Omental fat pad (tissue), 4 donors: ENCODE measurements at places on chromosomes 7 and 10.

DNA sequence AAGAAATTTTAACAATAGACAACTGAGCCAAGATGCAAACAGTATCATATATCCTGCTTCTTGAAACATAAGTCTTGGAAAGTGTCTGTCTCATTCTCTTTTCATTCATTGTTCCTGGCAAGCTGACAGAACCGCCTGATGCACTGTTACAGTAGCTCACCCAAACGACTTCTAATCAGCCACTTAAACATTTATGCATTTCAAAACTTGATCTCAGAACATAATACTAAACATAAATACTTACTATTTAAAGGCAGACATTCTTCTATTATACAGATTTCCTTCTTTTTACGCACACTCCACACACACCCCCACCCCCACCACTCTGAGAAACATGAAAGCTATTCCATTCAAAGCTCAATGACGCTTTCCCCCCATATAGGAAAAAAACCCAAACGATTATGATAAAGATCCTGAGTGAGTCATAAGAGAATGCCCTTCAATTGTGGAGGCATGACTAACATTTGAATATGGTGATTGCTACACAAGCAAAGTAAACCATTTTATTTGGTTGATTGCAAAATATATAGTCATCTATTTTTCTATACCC lies 30.5 kb downstream of the SHTN1 start:
- DNase-seq: no peak

- no peak for DNase-seq
Observed at GRCh38 chr10:61284222-61284890, 168.8 kb downstream of the TMEM26 start.

GRCh38 chr7:82477733-82478515 lies 34.3 kb upstream of the CACNA2D1 start:
- DNase-seq: no peak

DNA sequence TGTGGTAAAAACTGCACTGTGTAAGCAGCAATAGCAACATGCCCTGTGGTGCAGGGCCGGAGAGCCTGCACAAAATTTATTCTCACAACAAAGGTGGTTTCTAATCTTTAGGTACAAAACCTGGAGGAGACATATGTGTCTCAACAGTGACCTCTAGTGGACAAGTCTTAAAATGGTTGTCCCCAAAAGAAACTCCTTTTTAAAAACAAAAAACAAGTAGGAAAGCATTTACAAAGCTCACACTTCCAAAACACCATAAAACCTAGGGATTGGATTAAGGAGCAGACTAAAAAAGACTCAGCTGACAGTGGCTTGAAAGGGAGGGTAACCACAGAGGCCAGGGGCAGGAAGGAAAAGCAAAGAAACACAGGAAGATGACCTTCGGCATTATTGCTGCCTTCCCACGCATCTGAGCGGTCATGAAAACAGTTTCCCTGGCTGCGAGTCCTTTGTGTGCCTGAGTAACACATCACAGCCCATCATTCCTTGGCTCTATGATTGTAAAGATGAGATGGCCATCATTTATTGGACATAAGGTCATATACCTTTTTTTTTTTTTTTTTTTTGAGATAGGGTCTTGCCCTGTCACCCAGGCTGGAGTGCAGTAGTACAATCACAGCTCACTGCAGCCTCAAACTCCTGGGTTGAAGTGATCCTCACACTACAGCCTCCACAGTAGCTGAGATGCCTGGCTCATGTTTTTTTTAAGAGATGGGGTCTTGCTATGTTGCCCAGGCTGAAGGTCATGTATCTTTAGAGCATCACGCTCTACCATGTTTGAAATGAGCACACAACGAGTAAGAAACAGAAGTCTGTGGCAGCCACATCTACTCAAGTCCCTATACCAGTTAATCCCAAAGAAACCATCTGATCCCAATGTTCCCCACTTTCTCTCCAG lies 39.5 kb downstream of the RSU1 start:
- no peak for DNase-seq

DNA sequence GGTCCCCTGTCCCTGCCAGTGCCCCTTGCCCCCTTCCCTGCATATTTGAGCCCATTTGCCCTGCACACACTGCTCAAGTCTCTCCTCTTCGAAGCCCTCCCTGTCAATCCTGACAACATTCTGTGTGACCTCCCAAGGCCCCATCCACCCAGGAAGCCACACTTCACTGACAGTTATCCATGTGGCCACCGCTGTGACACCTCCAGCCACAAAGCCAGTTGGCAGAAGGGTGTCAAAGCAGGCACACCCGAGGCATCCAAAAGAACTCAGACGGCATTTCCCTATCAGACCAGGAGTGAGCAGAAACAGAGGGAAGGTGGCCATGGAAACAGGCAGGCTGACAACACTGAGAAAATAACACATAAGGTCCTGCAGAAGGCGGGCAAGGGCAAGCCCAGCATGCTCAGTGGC lies 4.6 kb downstream of the POLM start:
- DNase-seq: no peak

- no peak for DNase-seq
Observed at GRCh38 chr10:109588259-109588658, 335.1 kb downstream of the XPNPEP1 start.

DNA sequence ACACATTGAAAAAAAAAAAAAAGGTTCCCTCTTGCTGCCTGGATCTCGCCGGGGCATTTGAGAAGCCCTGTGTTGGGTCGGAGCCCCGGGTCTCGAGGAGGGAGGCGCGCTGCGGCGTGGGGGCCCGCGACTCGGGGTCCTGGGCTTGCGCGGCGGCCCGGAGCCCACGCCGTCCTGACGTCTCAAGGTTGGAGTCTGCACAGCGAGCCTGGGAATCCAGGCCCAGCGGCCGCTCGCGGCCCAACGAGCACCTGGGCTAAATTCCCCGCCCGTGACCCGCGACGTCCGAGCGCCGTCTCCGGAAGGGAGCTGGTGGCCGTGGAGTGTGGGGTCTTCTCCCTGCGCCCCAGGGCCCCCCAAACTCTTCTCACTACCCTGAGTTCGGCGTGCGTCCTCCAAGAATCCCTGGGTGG lies 1.4 kb upstream of the CTBP2 start:
- DNase-seq: no peak

- DNase-seq: peak; percentile 67
Observed at GRCh38 chr7:150898475-150899011, 46.2 kb downstream of the AOC1 start.

DNA sequence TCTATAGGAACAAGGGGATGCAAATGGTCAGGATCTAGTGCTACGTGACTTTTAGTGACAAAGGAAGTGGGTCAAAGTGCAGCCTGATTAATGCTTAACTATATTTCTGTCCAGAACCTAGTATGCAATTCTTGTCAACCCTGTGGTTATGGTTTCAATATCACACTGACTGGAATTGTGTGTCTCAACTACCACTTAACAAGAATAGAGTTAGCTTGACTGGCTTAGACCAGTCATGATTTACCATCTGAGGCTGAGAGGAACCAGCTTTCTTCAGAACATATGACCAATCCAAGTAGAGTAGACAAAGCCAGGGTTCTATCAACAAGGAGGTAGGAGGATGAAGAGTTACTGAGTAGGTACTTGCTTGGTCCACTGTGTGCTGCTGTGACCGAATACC lies 54.4 kb downstream of the MYPN start:
- DNase-seq: no peak

- DNase-seq: no peak
Observed at GRCh38 chr7:14024406-14024805, 34.9 kb upstream of the ETV1 start.

DNA sequence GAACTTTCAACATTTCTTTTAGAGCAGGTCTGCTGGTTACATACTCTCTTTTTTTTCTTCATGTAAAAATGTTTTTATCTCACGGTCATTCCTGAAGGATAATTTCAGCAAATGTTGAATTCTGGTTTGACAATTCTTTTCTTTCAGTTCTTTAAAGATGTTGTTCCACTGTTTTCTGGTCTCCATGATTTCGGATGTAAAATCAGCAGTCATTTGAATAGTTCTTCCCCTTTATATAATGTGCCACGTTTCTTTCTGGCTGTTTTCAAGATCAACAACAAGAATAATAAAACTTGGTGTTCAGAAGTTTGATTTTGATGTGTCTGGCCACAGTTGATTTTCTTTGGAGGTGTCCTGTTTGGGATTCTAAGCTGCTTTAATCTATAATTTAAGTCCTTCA lies 14.0 kb upstream of the MRPS33 start:
- no peak for DNase-seq

DNA sequence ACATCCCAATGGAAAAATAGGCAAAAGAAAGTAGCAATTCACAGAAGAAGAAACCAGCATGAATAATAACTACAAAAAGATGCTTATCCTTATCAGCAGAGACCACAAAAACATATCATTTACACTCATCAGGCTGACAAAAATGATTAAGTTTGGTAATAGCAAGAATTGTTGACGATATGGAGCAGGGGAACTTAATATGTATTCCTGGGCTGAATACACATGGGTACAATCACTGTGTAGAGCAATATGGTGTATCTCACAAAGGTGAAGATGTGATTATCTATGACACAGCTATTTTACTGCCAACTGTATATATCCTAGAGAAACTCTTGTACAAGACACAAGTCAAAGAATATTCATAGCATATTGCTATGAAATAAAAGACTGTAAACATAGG lies 141.8 kb upstream of the NOBOX start:
- DNase-seq: no peak

DNA sequence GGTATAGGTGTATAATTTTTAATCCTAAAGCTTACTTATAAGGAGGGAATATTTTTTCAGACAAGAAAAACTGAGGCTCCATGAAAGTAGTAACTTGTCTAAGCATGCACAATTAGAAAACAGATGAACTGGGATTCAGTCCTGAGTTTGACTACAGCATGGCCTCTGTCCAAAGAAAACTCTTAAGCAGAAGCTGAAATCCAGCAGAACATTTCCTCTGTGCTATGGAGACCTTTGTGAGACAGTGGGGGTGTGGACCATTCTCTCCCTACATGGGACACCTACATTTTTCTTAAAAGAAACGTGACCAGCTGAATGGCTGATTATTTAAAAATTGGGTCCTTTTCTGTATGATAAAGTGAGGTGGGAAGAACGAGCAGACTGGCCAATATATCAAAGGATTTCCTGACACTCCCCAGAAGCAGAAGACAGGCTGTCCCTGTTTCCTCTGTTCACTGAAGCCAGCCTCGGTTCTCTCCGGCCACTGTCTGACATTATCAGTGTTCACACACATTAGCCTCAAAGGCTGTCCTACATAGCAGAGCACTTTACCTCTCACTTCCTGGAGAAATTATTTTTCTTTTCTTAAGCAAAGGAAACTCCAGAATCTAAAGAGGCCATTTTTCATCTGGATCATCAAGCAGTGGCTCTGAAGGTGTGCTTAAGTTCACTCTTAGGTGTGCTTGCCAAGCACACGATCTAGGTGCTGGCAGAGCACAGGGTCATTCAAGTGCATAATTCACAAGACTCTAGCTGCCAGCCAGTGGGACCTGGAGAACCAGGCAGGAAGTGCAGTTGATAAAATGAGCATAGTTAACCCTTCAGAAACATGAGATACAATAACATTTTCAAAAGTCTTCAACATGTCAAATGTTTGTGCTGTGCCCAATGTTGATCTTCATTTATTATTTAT lies 40.4 kb upstream of the KIAA1217 start:
- DNase-seq: no peak

DNA sequence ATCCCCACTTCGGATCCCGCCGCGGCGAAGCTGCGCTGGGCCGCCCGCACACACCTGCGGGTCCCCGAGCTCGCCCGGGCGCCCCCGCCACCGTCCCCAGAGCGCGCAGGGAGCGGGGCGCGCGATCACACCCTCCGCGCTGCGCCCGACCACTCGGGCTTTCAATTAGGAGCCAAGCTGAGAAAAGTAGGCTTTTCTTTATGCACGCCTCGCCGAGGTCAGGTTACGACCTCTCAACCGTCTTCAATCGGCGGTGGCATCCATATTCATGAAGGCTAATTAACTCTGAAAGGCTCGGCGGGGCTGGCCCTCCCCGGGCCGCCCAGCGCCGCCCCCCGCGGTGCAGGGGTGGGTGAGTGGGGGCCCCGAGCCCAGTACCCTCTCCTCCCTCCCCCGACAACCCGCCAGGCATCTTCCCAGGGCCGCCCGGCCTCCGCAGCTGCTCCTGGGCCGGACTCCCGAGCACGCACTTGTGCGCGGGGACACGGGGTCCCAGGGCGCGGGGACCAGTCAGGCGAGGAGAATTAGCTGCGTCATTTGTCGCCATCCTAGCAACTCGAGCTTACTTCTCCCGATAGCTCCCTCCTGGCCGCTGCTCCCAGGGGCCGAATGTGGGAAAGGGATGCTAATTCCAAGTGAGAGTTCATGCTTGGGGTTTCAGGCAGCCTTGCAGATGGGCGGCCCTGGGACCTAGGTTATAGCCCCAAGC lies 155.5 kb upstream of the LYZL2 start:
- DNase-seq: peak; percentile 28

- no peak for DNase-seq
Observed at GRCh38 chr7:102856036-102856435, 56.8 kb upstream of the LRRC17 start.

GRCh38 chr7:81195033-81195432 lies 276.2 kb upstream of the SEMA3C start:
- no peak for DNase-seq

DNA sequence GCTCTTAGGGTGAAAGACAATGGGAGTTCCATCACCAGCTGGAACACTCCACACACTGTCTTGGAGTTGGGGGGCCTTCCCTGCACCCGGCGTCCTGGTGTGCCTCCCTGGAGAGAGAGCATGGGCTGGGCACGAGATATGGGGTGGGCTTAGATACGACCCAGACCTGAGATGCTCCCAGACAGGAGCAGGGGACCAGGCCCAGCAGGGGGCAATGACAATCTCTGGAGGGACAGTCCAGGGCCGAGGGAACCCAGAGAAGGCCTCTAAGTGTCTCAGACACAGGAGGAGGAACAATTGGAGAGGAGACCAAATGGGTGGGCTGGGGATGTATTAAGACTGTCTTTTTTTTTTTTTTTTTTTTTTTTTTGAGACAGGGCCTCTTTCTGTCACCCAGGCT lies 40.0 kb downstream of the MYL10 start:
- DNase-seq: no peak

GRCh38 chr10:124194199-124194824 lies 100.9 kb upstream of the CHST15 start:
- DNase-seq: no peak

GRCh38 chr7:35736725-35737124 lies 41.8 kb upstream of the HERPUD2 start:
- no peak for DNase-seq

DNA sequence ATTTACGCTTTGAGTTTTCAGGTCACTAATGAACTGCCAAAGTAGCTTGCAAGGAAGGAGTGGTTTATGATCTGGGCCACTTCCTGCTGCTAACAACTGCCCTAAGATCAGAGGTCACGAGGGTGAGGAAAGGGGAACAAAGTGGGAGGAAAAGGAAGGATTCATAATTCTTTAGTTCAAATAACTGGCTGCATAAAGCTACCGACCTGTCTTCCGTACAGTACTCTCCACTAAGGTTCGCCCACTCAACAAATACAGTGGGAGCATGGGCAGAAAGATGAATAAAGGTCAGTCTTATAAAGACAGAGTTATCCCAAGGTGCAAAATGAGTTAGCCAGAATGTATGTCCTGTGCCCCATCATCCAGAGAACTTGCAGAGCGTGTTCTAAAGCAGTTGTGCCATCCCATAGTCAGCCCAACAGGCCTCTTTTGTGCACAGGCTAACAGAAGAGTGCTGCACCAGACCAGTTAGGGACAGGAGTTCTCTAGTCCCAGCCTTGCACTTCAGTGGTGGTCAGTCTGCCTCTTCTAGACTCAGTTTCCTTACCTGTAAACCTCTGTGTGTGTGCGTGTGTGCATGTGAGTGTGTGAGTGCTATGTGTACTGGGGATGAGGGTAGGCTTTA lies 65.9 kb downstream of the CREB3L2 start:
- no peak for DNase-seq

- no peak for DNase-seq
Observed at GRCh38 chr7:83984591-83984990, 210.0 kb downstream of the SEMA3A start.
